ENCODE measurements at places on chromosomes 2 and 18.

- no peak for DNase-seq
Measured at GRCh38 chr2:187774551-187775071, 220.4 kb upstream of the TFPI start.

DNA sequence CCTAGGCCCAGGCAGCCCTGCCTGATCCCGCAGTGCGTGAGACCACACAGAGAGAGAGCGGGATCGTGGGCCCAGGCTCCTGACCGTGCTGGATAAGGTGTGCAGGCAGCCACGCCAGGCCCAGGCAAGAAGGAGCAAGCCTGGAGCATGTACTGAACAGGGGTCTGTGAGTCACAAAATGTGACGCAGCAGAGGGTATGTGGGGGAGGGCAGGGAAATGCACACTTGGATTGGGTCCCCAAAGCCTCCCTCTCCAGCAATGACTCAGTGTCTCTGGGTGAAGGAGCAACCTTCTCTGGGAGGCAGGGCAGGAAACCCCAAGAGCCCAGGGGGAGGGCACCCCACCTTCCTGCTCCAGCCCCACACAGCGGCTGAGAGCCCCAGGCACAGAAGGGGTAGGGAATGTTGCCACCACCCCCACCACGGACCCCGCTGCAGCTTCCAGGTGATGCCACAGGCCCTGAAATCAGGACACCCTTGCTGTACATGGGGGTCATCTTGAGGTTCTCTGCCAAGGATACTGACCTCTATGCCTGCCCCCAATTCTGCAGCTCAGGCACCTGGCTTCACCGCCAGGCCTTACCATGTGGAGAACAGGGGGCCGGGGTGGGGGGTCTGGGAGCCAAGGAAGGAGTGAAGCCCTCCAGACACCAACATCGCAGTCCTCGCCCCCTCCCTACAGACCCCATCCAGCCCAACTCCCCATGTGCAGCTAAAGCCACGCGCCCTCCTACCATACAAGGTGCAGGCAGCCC lies 1.3 kb upstream of the GPC1 start:
- DNase-seq: no peak

DNA sequence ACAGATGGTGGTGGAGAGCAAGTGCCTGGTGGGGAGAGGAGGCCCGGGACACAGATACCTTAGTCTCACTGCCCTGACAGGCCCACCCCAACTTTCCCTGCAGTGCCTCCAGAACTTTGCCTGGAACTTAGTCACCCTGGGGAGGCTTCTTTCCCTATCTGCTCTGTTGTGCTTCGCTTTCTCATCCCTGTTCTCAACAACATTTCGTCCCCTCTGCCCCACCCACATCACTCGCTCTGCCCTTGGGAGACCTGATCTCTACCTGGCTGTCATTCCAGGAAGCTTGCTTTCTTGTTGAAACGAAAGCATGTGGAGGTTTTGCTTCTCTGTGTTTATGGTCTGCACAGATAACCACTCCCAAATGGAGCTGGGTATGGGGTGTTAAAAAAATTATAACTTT lies 93.8 kb downstream of the PRKCE start:
- DNase-seq: no peak

DNA sequence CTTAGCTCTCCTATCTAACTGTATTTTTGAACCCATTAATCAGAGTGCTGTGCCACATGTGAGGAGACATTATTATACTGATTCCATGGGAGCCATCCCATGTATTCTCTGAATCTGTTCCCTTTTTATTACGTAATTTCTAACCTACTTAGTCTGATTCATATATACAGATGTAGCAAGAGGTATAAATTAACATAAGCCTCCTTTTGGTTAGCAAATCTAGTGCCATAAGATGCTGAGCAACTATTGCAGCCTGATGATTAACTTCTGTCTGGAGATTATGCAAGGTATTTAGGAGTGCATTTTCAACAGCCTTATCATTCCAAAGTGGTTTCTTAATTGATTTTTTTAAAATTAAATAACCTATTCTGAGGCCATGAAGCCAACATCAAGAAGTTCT lies 114.1 kb upstream of the MSH2 start:
- no peak for DNase-seq

DNA sequence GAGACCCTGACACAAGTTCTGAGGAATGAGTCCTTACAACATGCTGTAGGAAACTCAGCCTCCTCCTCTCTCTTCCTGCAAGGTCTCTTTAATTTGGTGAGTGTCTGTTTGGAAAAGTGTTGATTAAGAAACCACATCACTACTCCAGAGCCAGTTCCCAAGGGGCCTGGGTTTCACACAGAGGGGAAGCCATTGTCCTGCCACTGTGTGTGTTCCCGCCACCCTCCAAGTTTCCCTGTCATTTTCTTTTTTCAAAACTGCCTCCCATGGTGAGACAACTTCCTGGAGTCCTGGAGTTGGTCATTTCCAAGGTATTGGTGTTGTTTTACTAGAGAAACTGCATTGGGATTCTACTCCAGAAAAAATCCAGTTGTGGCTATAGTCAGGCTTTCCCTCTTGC lies 232.0 kb upstream of the PARD3B start:
- DNase-seq: no peak

DNA sequence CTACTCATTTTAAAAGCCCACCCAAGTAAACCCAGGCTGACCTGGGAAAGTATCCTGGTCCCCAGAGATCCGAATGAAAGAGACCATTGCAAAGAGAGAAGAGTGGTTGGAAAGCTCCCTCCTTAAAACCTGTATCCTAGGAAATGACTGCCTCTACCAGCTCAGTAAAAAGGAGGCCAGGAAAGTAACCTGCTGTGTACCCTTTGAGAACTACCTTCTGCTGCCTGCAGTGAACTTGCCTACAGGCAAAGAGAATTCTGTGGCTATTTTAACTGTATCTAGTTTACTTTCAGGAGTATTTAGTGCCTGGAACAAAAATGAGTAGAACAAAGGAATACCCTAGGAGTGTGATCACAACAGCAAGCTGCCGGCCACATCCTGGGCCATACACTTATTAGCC lies 641.7 kb upstream of the NRXN1 start:
- no peak for DNase-seq

GRCh38 chr2:36707050-36707449 lies 10.5 kb downstream of the VIT start:
- no peak for DNase-seq

DNA sequence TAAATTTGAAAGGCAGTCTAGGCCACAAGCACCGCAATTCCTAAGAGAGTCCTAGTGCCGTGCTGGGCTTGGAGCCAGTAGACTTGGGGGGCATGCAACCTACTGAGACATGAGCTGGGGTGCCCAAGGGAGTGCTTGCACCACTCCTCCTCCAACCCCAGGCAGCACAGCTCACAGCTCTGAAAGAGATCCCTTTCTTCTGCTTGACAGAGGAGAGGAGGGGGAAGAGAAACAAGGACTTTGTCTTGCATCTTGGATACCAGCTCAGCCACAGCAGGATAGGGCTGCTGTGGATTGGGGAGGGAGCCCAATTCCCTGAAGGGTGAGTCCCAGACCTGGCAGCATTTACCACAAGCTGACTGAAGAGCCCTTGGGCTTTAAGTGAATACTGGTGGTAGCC lies 134.6 kb downstream of the TMEM131 start:
- DNase-seq: no peak

GRCh38 chr2:201858281-201859184 lies 52.2 kb downstream of the CDK15 start:
- no peak for DNase-seq

GRCh38 chr2:102514061-102514785 lies 41.2 kb downstream of the SLC9A4 start:
- no peak for DNase-seq

GRCh38 chr2:55150834-55151233 lies 81.3 kb downstream of the CLHC1 start:
- DNase-seq: no peak

DNA sequence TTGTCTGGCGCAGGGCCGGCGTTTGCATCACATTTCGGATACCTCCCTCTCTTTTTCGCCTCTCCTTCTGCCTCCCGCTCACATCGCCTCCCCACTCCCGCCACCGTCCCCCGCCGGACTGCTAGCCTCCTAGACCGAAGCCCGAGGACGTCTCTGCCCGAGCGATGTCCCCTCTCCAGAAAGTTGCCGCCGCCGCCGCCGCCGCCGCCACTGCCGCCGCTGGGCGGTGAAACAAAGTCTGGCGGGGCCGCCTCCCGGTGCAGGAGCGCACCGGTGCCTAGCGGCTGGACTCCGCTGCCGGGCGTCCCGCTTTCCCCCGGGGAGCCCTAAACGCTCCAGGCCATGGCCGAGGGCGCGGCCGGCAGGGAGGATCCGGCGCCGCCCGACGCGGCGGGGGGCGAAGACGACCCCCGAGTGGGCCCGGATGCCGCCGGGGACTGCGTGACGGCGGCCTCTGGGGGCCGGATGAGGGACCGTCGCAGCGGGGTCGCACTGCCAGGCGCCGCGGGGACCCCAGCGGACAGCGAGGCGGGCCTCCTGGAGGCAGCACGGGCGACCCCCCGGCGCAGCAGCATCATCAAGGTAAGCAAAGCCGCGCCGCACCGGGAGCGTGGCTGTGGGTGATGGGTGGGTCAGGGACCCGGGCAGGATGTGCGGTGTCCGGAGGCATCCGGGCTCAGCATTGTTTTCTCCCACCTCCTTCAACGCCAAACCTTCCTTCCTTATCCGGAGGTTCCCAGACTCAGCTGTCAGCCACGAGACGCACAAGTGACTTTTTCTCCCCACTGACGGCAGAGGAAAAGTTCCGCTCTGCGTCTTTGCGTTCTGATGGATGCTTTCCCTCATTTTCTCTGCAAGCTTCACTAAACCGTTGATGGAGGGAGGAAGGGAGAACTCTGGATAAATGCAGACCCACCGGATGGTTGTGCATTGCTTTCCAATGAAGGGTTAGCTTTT lies 643 bp downstream of the PLCL1 start:
- DNase-seq: peak; percentile 28

DNA sequence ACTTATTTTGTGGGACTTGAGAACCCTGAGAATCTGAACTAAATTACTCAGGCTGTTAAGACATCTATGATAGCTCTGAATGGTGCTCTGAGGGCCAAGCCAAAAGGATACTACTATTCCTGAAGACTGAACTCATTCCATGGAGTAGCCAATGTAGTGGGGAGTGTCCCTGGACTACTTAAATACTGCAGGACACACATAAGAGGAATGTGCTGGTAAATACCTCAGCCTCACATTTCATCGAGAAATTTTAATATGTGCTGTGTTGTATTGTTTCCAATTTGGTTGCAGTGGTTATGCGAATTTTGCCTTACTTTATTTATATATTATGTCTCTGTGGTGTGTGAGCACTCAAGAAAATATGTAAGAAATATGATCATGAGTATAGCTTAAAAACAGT lies 264.4 kb upstream of the FIGN start:
- no peak for DNase-seq

GRCh38 chr2:81250270-81250669 lies 945.7 kb upstream of the LRRTM1 start:
- no peak for DNase-seq

DNA sequence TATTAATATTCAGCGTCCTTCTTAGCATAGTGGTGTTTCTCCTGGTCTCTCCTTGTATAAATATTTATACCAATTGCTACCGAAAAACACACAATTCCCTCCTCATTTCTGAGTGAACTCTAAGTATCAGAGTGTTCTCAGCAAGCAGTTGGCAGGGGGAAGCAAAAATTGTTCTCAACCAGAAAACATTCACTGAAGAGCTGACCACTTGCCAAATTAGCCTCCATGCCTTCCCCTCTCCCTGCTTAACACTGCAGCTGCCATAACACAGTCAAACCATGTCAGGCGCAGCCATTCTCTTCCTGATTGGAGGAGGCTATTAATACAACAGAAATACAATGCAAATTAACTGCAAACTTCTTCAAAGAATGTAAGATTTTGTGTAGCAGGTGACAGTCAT lies 105.0 kb downstream of the COL6A3 start:
- DNase-seq: no peak

- no peak for DNase-seq
Measured at GRCh38 chr2:128062571-128062970, 28.4 kb upstream of the UGGT1 start.

GRCh38 chr2:51028829-51029228 lies 3.1 kb downstream of the NRXN1 start:
- DNase-seq: no peak

DNA sequence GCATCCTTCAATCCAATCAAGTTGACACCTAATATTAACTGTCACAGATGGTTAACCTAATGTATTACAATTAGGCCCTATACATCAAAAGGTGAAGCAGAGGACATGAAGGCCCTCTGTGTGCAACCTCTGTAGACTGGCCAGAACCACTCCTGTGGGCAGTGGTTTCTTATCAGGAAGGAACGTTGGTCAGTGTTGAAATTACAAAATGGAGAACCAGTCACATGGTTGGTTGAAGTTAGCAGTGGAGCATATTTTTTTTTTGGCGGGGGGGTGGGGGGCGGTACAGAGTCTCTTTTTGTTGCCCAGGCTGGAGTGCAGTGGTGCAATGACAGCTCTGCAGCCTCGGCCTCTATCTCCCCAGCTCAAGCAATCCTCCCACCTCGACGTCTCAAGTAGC lies 19.8 kb downstream of the RNU2-63P start:
- DNase-seq: no peak

DNA sequence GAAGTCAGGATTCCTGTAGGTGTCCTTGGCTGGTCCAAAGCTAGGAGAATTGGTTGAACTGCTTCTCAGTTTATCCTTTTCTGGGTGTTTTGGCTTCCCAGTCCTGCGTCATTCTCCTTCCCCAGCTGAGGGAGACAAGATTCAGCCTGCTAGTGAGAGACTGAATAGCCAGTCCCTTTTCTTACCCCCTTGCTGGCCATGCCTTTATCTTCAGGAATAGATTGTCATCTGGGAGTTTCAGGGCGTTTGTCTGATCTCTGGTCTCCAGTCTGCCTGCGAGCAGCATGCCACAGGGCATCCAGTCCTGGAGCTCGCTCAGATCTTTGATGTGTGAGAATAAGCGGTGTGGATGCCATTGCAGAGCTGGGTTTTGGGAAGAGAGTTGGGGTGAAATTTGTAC lies 5.8 kb downstream of the MYO1B start:
- no peak for DNase-seq

- DNase-seq: no peak
Measured at GRCh38 chr2:36965751-36966369, 476 bp downstream of the STRN start.

GRCh38 chr2:236363711-236364277 lies 99.6 kb upstream of the ASB18 start:
- no peak for DNase-seq

DNA sequence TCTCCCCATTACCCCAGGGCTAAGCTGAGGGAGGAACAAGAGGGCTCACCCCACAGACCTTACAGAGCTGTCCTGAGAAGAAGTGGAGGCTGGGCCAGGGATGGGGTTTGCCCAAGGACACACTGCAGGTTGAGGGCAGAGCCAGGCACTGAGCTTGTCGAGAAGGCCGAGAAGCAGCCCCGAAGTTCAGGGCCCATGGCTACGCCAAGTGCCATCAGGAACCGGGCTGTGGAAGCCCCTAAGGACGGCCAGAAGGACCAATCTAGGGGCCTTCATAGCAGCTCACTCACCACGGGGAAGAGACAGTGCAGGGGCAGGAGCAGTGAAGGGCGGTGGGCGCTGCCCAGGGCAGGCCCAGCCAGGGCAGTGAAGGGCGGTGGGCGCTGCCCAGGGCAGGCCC lies 18.6 kb upstream of the AGXT start:
- no peak for DNase-seq
